ENCODE measurements at places on chromosomes 7 and 10.

DNA sequence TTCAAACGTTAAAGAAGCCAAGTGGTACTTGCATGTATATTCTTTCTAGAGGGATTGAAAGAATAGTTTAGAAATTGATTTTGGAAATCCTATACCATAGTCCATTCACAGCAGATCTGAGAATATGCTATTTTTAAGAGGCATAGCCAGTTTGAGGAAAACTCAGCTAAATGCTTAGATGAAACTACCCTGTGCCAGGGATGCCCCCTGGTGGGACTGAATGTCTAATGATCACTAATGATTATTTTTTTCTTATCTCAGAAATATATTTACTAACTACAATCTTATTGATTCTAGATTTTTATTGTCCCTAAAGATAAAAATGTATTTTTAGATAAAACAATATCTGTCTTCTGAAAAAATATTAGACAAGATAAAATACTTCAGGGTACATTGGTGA, 844.9 kb upstream of the PHF14 start:
- DNase-seq = no peak

- no peak for DNase-seq
Measured at GRCh38 chr7:122100021-122100420, 44.0 kb downstream of the AASS start.

GRCh38 chr10:100569687-100570481, 34.1 kb downstream of the HIF1AN start:
- no peak for DNase-seq

- DNase-seq = no peak
Measured at GRCh38 chr7:92161271-92161670, 17.7 kb downstream of the LRRD1 start.

- DNase-seq = no peak
Measured at GRCh38 chr10:122875843-122876466, 3.4 kb downstream of the FAM24B start.

GRCh38 chr10:33240931-33241330, 93.5 kb downstream of the NRP1 start:
- DNase-seq = no peak

DNA sequence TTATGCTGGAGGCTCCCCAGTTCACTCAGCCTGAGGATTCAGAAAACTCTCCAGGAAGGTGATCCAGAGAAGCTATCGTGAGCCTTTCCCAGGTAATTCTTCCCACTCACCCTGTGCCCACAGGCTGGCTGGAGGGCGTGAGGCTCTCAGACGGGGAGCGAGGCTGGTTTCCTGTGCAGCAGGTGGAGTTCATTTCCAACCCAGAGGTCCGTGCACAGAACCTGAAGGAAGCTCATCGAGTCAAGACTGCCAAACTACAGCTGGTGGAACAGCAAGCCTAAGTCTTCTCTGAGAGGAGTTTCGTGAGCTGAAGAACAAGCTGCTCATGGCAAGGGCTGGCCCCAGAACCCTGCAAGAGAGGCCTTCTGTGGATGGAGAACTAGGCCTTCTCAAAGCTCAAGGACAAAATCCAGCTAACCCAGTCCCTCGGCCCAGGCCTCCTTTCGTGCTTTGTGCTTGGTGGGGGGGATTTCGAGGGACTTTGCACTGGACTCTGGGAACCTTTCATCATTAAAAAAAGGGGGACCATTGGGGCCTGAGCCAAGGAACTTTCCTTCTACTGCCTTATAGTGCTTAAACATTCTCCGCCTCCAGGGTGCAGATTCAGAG, 23.6 kb downstream of the NOBOX start:
- DNase-seq = no peak

DNA sequence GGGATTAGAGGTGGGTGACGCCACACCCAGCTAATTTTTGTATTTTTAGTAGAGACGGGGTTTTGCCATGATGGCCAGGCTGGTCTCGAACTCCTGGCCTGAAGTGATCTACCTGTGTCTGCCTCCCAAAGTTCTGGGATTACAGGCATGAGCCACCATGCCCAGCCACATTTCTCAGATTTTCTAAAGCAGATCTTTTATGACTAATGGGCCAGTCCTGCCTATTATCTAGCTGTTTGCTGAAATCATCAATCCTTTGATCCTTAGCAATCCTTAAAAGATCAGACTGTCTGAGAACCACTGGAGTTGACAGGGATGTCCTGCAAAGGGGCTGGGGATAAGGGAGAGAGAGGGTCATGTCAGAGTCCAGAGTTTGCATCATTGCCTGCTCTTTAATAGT, 21.2 kb upstream of the ABCA13 start:
- no peak for DNase-seq

GRCh38 chr7:147670759-147671158, 919.8 kb upstream of the C7orf33 start:
- DNase-seq = no peak

- DNase-seq = no peak
Measured at GRCh38 chr10:79090134-79090803, 21.5 kb downstream of the ZMIZ1 start.

Data from left colon (tissue), 2 donors.